ENCODE measurements at places on chromosomes 7 and 10.

DNA sequence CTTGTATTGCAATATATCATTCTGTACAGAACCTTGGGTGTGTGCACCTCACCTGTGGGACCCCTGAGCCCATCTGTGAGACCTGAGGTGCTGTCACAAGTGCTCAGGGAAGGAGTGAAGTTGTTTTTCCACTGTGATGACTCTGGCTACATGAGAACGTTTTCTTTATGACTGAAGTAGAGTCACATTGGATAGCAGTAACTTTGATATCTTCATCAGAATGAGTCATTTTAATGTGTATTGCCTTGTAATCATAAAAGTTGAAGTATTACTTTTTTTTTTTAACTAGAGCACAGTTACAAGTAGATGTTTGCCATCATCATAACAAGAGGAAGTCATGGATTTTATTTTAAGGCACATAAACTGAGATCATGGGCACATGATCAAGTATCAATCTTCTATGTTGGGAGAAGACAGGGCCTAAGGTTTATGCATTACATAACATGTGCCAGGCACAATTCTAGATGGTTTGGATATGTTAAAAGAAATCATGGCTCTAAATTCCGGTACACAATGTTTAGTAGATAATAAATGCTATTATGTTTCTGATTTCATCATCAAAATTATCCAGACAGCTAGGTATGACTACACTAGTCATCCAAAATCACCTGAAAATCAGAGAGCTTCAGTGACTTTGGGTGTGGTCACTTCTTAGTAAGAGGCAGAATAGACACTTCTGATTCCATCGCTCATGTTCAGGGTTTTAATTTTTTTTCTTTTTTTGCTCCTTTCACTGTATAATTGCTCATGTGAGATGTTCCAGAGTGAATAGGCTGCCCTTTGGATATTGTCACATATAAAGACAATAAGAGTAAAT is 82.7 kb upstream of the KLF6 start:
- DNase-seq = no peak

DNA sequence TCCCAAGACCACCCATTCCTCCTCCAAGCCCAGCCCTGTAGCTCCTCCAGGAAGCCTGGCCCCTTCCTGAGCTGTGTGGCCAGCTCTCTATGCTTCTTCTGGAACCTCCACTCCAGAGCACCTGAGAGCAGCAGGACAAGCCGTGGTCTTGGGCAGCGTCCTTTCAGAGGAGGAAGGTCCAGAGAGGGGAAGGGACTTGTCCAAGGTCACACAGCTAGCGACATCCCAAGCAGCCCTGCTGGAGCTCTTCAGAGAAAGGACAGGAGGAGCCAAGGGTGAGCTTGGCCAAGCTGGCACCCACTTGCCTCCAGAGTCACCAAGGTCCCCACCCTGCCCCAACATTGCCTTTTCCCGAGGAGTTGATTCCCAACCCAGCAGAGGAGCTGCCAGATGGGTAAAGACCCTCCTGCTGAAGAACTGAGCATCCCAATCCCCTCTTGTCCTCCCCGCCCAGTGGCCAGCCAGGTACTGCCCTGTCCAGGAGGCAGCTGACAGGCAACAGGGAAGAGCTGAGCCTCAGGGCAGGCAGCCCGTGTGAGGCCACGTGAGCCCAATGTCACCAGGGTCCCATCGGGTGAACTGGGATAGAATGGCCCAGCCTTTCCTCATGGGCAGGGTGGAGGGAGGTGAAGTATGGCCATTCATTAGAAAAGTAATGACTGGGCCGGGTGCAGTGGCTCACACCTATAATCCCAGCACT is 46.2 kb downstream of the UNC5B start:
- DNase-seq = no peak

GRCh38 chr10:34705563-34705962 is 109.5 kb downstream of the PARD3 start:
- no peak for DNase-seq

DNA sequence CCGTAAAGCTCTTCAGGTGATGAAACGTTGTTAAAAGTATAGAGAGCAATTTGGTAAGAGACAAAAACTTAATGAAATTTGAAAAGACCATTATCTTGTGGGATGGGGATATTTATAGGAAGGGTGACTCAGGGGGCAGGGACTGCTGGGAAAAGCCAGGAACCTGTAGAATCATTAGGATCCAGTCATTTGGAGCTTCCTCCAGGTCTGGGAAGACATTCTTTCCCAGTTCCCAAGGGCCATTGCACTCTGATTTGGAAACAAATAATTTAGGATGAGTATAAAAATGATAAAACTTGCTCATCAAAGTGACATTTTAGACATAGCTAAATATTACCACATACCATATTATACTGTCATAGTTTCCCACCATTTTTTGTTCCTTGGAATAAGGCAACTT is 143.9 kb downstream of the PFKFB3 start:
- no peak for DNase-seq

DNA sequence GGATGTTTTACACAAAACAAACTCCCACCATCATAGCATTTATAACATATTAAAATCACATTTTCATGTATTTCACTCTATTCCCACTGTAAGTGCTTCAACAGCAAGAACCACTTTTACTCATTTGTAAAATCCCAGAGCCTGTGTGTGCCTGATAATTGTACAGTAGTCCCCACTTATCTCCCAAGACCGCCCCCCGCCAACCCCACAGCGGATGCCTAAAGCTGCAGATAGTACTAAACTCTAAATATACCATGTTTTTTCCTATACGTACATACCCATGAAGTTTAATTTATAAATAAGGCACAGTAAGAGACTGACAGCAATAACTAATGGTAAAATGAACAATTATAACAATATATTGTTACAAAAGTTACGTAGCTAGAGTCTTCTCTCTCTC is 33.5 kb downstream of the EZH2 start:
- no peak for DNase-seq

DNA sequence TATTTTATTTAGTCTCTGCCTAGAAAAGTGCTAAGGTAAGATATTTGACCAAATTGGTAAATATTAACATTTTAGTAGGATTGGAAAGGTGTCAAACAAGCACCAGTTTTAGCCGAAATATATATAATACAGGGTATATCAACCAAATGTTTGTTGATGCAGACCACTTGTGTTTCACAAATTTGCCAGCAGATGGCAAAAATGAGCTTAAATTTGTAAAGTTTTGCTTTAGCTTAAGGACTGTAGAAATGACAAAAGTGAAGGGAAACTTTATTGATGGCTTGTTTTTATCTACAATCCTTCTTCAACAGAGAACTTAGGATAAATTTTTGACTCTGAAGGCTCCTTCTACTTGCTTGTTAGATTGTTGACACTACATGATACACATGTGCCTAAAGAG is 4.8 kb upstream of the POLR1F start:
- peak; percentile 31 for DNase-seq

GRCh38 chr10:98302741-98303365 is 34.9 kb upstream of the LOXL4 start:
- DNase-seq = no peak

DNA sequence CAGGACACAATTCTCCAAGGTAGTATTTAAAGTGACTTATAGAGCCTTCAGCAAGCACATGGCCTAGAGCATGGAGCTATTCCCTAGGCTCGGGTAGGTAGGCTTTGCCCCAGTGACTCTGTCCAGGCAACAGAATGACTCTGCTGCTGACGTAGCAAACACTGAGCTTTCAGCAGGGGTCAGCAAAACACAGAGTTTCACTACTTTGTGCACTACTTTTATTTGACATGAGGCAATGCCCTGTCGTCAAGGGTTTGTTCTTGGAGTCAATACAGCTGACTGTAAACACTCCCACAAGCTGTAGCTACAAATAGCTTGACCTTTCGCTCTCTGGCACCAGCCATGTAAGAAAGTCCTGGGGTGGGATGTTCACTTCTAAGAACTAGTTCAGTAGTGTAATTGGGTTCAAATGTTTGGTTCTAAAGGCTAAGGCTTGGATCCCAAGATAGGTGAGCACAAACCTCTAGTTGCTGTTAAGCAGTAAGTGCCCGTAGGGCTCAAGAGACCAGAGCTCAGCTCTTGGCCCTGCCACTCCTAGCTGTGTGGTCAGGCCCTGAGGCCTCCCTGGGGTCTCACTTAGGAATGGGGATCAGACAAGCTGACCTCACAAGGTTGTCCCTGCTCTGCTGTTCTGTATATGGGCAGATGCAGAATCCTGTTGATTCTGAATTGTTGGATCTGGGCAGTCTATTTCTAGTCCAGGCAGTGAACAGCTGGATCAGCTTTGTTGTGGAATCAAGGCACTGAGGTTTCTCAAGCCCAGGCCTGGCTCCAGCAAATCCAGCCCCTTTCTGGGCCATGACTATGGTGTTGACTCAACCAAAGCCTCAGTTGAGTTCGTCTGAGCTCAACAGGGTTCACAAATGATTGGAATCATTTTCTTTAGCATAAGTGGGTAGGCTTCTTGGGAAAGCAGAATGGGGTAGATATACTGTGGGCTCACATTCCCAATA is 10.7 kb downstream of the NODAL start:
- peak; percentile 36 for DNase-seq

GRCh38 chr10:119419931-119420330 is 122.6 kb downstream of the RGS10 start:
- no peak for DNase-seq

DNA sequence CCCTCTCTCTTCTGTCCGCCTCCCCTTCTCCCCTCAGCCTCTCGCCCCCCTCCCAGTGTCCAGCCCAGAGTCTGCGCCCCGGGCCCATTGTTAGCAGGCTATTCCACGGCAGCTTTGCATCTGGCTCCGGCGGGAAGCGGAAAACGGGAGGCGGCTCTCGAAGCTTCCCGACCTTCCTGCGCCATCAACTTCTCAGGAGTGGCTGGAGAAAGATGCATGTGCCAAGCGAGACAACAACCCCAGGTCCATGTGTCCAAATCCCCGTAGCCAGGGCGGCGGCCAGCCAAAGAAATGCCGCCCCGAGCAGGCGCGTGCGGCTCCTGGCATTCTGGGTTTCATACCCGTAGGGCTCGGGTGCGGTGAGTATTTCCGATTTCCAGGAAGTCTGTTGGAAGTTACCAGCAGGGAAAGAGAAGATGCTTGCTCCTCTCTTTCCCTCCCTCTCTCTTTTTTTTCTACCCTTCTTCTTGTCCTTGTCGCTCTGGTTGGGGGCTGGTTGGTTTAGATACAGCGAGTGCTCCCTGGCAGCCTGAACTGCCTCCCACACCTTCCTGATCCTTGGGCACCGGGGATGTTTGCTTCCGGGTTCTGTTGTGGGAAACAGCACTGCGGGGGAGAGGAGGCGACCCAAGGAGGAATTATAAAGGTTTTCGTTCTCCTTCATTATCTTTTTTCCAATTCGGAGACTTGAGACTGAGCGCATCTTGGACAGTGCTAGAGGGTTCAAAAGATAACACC is 1.2 kb upstream of the HOXA2 start:
- no peak for DNase-seq

- DNase-seq = no peak
Observed at GRCh38 chr7:1671594-1672451, 1.7 kb downstream of the ELFN1 start.

- DNase-seq = no peak
Observed at GRCh38 chr10:78053211-78053868, 19.7 kb downstream of the RPS24 start.

DNA sequence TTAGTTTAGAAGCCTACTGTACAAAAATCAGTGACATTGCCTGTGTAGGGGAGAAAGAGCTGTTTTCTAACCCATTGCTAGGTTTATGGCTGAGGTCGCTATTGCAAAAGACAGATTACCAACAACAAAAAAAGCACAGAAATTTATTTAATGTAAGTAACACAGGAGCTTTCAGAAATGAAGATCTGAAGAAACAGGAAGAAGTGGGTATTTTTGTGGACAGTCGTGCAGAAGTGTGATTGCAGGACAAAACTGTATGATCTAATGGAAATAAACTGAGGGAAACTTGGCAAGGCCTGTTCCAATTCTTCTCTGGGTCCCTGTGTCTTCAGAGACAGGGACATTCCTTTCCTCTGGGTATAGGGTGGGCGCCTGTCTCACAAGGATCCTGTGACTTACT is 87.4 kb downstream of the APBB1IP start:
- DNase-seq = no peak

DNA sequence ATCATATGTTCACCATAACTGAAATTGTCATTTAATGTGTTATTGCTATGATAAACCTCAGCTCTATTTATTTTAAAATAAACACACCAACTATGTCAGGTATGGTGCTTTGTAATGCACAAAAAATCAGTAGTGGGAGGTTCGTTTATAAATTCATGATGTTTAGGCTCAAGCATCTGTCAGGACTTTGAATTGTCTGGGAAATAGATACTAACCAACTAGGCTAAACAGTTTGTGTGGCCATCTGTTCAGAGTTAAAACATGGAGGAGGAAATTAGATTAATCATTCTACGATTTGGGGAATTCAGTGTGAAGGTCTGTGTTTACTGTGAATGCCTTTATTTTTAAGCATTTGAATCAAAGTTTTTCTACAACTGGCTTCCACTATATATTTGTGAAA is 212.6 kb upstream of the FZD8 start:
- DNase-seq = no peak

GRCh38 chr7:1700536-1701333 is 30.7 kb downstream of the ELFN1 start:
- no peak for DNase-seq

DNA sequence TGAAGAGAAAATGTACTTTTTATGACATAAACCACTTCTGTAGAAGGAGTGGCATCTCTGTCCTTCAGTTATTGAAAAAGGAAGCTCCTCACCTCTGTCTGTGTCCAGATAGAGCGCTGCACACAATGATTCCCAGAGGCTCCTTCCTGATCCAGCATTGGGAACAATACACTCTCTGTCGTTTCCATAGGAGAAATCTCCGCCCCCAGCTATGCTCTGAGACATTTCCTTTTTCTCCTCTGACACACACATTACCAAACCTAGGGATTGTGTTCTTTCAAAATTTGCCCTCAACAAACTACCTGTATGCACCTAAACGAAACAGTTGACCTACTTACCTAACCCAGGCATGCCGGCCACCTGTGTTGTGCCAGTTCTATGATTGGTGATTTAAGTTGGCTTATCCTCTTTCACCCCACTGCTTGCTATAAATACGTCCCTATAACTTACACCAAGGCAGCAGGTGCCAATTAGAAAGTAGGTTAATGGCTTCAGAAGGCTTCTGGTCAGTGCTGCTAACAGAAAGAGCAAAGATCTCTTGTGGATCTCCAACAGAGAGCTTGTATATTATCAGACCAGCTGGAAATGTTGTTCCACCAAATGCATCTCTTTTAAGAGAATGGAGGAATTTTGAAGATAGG is 140.1 kb upstream of the JCAD start:
- DNase-seq = no peak

GRCh38 chr7:94223375-94224084 is 171.2 kb upstream of the COL1A2 start:
- no peak for DNase-seq

All from hindlimb muscle (tissue), 1 donor.